Memory B cell (primary cell): ENCODE measurements at places on chromosomes 7 and 10.

- DNase-seq, result no peak
- H3K4me1 ChIP-seq, result peaks cover 12% of the 10 kb centered on the region
- peaks cover 24% of the 10 kb centered on the region for H3K36me3 ChIP-seq
- H3K27me3 ChIP-seq, result peaks cover 12% of the 10 kb centered on the region
- no peak overlapping the region for H3K27ac ChIP-seq
Measured at GRCh38 chr7:98119256-98119918, 12.7 kb downstream of the LMTK2 start.

DNA sequence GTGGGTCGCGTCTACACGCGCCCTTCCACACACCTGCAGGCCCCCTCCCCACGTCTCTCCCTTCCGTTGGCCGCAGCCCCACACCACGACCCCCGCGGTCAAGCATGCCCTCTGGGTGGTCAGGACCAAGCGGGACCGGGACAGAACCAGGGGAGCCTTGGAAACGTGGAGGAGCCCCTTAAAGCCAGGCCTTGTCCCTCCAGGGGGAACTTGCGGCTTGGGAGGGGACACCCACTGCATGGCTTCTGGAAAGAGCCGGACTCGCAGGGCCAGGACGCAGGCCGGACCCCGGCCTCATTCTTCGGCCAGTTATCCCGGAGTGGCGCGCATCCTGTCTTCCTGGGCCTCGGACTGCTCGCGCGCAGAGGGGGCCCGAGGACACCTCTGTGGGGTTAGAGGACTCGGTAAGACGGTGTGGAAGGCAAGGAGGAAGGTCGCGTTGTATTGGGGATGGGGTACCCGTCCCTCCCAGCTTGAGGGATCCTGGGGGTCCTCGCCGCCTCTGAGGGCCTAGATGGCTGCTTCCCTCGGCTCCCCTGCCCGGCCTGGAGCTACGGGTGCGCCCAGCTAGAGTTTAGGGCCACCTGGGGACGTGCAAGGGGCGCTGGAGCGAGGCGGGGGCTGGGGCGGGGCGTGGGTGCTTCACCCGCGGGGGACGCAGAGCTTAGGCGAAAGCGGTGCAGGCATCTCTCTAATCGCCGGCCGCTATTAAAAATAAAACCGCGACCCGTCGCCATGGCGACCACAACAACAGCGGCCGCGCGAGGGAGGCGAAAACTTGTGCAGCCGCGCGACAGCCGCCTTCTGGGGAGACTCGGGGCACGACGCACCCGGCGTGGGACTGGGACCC is 1.8 kb upstream of the PDGFA start:
- peak overlapping the region; percentile 81 for H3K4me3 ChIP-seq
- no peaks in the 10 kb centered on the region for H3K36me3 ChIP-seq
- H3K27ac ChIP-seq, result peak overlapping the region; percentile 68
- peak; percentile 41 for DNase-seq

DNA sequence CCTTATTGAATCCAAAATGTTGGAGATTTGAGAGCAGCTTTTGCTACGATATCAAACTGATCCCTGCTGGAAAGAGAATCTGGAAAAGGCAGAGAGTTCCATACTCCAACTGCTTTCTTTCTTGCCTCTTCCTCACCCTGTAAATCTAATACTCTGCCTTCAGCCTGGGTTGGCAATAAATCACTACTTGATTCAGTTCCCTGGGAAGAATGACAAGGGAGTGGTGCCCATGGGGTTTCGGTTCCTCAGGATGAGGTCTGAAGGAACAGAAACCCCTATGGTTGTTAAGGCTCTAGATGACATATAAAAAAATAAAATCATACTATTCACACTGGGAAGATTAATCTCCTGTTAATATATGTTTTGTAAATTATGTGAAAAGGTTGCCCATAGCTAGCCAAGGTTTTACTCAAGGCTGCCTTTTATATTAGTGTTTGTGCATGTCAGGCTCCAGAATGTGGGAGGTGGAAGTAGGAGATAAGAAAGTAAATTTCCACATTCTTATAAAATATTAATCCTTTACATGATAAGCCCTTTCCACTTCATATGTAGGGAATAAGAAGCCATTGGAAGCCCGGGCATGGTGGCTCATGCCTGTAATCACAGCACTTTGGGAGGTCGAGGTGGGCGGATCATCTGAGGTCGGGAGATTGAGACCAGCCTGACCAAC is 106.2 kb upstream of the CACNA2D1 start:
- H3K4me1 ChIP-seq, result no peaks in the 10 kb centered on the region
- no peak overlapping the region for H3K27ac ChIP-seq
- no peaks in the 10 kb centered on the region for H3K36me3 ChIP-seq
- no peak overlapping the region for H3K4me3 ChIP-seq
- DNase-seq, result no peak
- no peaks in the 10 kb centered on the region for H3K27me3 ChIP-seq

DNA sequence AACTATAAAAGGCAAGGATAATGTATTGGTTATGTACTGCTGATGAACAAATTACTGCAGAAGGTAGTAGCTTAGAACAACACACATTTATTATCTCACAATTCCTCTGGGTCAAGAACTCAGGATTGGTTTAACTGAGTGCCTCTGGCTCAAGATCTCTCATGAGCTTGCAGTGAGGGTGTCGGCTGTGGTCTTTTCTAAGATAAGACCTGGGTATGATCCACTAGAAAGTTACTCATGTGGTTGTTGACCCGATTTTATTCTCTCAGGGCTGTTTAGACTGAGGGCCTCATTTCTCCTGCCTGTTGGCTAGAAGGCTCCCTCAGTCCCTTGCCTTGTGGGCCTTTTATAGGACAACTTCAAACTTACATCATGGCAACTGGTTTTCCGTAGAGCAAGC is 86.7 kb downstream of the VWDE start:
- no peak overlapping the region for H3K4me3 ChIP-seq
- DNase-seq, result no peak
- H3K27ac ChIP-seq, result no peak overlapping the region
- H3K4me1 ChIP-seq, result peaks cover 2% of the 10 kb centered on the region

DNA sequence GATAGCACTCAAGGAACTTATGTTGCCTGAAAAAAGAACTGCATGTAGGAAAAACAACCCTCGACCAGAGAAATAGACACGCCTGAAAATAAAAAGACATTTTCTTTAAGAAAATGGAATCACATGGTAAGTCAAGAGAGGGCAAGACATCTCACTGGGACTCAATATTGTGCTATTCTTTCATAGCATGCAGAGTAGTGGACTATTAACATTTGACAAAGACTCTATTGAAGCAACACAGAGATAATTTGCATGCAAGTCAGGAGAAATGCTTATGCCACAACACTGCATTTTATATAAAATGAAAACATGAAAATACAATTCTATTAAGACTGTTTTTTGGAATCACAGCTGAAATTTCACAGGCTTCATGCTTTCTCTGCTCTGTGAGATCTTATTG is 77.9 kb upstream of the RHOBTB1 start:
- no peak for DNase-seq
- no peak overlapping the region for H3K27ac ChIP-seq
- no peaks in the 10 kb centered on the region for H3K36me3 ChIP-seq
- no peaks in the 10 kb centered on the region for H3K4me1 ChIP-seq
- peaks cover 1% of the 10 kb centered on the region for H3K27me3 ChIP-seq

- no peak for DNase-seq
- no peaks in the 10 kb centered on the region for H3K36me3 ChIP-seq
- peaks cover 5% of the 10 kb centered on the region for H3K4me1 ChIP-seq
- no peak overlapping the region for H3K27ac ChIP-seq
- peaks cover 21% of the 10 kb centered on the region for H3K27me3 ChIP-seq
Measured at GRCh38 chr7:117323851-117324711, 1.2 kb upstream of the WNT2 start.

- peaks cover 3% of the 10 kb centered on the region for H3K4me1 ChIP-seq
- H3K27ac ChIP-seq, result no peak overlapping the region
- no peak overlapping the region for H3K4me3 ChIP-seq
- H3K27me3 ChIP-seq, result no peaks in the 10 kb centered on the region
- H3K36me3 ChIP-seq, result no peaks in the 10 kb centered on the region
Measured at GRCh38 chr10:97631098-97631497, 2.2 kb downstream of the MORN4 start.

DNA sequence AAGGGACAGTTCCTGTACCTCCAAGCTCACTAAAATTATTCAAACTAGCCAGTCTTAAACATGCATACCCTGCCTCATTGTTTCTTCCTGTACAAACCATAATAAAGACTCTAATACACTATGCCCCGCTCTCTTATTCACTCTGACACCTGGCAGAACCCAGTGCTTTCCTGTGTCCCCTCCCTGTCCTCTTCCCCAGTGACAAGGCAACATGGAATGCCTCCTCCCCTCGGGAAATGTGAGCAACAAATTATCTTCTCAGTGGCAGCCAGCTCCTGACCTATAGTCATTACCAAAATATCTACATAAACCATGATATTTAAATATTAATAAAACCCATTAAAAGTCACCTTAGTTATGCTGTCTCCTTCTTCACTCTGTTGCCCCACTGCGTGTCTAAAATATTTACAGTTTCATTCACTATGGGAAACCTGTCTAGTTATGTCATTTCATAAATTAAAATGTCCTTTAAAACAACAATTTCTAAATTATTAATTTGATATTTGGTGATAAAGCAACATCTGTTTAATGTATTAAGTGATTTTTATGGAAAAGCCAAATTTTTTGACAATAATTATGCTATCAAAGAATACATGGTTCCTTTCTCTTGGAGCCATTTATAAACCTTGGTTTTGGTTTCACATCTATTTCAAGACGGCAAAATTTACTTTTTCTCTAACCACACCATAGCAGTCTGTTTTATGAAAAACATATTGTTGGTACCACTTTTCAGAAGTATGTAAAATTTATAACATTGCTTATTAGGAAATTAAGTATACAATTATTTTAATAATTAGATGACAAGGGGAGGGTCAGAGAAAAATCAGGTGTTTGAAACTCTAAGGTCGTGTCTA is 1355.2 kb downstream of the XPNPEP1 start:
- DNase-seq, result no peak
- peaks cover 7% of the 10 kb centered on the region for H3K4me1 ChIP-seq
- no peaks in the 10 kb centered on the region for H3K36me3 ChIP-seq
- no peak overlapping the region for H3K27ac ChIP-seq
- no peak overlapping the region for H3K4me3 ChIP-seq

DNA sequence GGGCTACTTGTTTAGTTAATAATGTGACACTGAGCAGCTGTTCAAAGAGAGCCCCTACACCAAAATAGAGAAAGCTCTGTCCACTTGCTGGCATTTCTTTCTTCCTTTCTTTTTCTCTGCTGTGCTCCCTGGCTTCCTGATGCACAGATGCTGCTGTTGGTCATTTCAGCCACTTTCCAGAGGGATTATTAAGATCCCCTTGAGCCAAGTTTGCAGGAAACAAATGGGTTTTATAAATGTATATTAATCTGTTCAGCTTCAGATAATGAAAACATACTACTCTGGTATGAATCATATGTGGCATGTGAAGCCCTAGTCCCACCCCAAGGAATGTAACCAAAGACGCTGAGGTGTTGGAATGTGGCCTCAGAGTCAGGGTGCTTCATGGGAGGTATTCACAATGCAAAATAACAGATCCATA is 638.2 kb upstream of the FZD8 start:
- H3K4me3 ChIP-seq, result no peak overlapping the region
- H3K36me3 ChIP-seq, result no peaks in the 10 kb centered on the region
- no peak for DNase-seq
- no peak overlapping the region for H3K27ac ChIP-seq

DNA sequence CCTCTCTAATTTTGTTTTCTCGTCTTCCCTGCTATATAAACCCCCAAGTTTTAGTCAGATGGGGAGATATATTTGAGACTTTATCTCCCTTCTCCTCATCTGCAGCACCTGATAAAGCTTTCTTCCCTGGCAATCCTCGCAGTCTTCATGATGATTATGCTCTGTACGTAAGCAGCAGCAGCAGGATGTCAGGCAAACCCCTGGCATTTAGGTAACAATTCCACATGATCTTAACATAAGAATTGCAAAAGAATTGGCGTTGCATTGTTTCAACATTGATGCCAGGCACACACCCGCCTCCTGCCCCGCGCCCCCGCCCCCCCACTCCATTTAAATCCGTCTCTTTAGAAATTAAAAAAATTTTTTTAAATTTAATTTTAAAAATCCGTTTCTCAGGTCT is 6.1 kb downstream of the PKD1L1 start:
- no peak overlapping the region for H3K27ac ChIP-seq
- H3K27me3 ChIP-seq, result peaks cover 5% of the 10 kb centered on the region
- no peaks in the 10 kb centered on the region for H3K36me3 ChIP-seq

DNA sequence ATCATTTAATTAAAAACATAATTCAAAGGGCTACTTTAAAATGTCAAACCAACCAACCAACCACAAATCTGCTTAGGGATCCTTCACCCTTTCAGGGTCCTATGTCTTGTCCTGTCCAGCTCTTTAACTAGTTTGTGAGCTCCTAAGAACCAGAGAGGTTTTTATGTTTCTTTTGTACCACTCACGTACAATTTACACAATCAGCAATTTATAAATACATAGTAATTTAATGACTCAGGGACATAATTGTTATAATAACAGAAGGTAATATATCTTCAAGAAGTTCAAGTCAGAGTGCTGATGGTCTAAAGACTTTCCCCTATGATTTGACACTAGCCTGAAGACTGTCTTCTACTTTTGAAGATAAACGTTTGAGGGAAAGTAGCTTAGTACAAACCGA is 16.0 kb downstream of the DHX32 start:
- H3K4me1 ChIP-seq, result no peaks in the 10 kb centered on the region
- no peaks in the 10 kb centered on the region for H3K27me3 ChIP-seq
- H3K4me3 ChIP-seq, result no peak overlapping the region

GRCh38 chr7:64874562-64875250 is 28.4 kb upstream of the ZNF273 start:
- H3K36me3 ChIP-seq, result no peaks in the 10 kb centered on the region
- H3K27ac ChIP-seq, result no peak overlapping the region
- DNase-seq, result no peak

DNA sequence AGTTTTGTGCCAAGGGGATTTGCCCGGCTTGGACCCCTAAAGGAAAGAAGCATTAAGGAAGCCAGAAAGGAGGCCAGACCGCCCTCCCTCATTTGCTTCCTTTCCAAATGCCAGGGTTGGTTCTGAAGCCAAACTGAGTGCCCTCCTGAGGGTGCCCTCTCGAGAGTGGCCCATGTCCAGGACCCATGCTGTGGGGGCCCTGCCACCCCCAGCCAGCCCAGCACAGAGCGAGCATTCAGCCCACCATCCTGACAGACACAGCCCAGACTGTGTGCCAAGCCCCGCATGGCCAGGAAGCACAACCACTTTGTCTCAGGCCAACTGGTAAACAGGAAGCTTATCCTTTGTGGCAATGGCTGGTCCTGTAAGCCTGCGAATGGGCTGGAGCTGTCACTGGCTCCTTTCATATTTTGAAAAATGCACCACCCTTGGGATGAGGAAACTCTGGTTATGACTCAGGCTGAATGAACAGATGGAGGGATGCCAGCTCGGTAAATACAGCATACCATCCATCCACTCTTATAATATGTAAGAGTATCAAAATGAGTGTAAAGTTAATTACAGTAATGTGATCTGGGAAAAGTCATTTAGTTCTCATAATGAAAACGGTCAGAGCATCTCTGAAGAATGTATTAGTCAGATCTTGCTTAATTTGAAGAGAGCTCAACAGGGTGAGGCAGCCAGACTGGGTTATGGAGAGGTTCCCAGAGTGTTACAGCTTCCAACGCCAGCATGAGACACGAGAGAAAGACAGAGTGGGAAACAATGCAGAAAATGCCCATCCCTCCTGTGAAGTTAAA is 65.0 kb downstream of the STK17A start:
- H3K27me3 ChIP-seq, result no peaks in the 10 kb centered on the region
- H3K36me3 ChIP-seq, result peaks cover 22% of the 10 kb centered on the region
- no peak for DNase-seq
- peaks cover 72% of the 10 kb centered on the region for H3K4me1 ChIP-seq
